Spinal cord (tissue), 10 donors: ENCODE measurements at places on chromosomes 3 and 15. TPM values are rescaled to one million over a fixed set of nuclear protein-coding genes. Genes with fewer than 3 reads are reported as not detected.

Gene POTEB2
- not detected for polyA plus RNA-seq

Gene NBEAL2
- polyA plus RNA-seq: 16.4 TPM

Gene CILP
- polyA plus RNA-seq: 0.87 TPM

Gene ISG20
- 6.0 TPM for polyA plus RNA-seq

Gene SEMA3G
- polyA plus RNA-seq: 18.0 TPM

Gene CEP19
- polyA plus RNA-seq: 11.2 TPM

Gene ARL14
- polyA plus RNA-seq: not detected

Gene PCNP
- polyA plus RNA-seq: 140 TPM

Gene SCN5A
- polyA plus RNA-seq: 2.0 TPM

Gene EXD1
- polyA plus RNA-seq: not detected
